AML-193 (cell line): ENCODE measurements at places on chromosomes 4 and X.

DNA sequence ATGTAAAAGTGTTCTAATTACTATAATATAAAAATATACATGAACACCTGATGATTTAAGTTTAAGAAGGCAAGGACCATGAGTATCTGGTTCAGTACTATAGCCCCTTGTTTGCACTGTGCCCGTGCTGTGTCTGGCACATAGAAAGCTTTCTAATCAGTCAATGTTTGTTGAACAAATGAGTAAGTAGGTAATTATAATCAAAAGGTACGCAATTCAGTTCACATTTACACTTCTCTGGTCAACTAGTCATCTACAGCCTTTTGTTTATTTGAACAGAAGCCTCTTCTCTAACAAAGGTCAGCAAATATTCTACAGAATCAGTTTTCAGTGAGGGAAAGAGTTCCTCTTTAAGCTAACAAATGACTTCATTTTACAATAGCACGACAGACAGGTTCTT, 523.3 kb downstream of the SMARCA1 start:
- no peak for DNase-seq

DNA sequence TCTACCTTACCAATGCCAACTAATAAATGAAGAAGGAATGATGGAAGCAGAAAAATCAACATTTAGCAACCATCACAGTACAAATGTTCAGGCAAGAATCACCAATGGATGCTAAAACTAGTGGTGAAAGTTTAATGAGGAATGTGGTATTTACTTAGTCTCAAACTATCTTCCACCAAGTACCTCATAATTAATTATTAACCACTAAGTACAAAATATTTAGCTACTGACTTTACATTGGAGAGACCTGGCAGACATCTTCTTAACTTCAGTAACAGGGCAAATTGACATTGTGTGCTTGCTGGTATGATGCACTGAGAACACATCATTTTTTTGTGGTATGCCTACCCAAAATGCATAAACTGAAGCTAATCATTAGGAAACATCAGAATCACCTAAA, 82.4 kb downstream of the DLG3 start:
- DNase-seq: no peak

DNA sequence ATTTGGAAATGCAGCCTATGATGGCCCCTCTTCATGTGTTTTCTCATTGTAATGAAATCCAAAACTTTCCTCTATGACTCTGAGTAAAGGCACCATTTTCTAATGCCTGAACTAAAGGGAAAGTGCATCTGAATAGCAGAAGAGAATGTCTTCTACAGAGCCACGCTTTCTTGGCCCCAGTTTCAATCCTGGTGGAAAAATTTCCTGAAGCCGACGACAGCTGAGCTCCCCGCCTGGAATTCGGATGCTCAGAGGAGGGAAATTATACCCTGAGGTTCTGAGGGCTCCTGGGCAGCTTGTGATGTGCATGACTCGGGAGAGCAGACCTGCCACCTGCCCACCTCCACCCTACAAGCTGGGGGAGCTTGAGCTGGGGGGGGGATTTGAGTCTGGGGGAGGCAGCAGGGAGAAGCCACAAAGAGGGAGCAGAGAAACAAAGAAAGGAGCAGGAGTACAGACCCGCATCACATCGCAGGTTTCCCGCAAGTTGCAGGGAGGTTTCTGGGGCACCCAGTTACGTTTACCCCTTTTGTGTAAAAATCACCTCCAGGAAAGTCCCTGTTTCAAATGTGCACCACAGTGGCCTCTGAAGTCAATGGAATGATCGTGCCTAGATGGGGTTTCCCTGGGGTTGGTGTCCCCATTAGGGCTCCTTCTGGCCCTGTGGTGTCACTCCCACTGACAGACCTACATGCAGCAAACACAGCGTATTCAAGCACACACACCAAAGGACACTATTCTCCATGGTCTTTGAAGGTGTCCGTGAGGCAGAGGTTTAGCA, 145.6 kb upstream of the RBPJ start:
- DNase-seq: no peak

GRCh38 chr4:77430847-77431246, 174.8 kb upstream of the CXCL13 start:
- no peak for DNase-seq

DNA sequence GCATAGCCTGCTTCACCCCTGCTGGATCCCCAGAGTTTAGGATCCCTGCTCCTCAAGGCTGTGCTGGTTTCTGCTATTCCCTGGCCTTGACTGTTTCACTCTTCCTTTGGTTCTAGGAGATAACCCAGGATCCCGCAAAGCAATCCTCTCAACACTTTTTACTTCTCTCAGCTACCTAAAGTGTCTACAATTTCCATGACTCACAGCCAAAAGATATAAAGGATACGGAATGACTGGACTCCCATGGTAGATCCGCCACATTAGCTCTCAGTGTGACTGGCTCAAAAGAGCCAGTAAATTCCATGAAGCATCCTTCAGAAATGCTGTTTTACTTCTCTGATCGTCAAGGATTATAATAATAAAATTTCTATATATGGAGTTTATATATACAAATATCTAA, 66.3 kb upstream of the TMEM164 start:
- DNase-seq: no peak

- DNase-seq: no peak
These were observed 325.3 kb downstream of the AFF2 start for GRCh38 chrX:148825696-148826095.

DNA sequence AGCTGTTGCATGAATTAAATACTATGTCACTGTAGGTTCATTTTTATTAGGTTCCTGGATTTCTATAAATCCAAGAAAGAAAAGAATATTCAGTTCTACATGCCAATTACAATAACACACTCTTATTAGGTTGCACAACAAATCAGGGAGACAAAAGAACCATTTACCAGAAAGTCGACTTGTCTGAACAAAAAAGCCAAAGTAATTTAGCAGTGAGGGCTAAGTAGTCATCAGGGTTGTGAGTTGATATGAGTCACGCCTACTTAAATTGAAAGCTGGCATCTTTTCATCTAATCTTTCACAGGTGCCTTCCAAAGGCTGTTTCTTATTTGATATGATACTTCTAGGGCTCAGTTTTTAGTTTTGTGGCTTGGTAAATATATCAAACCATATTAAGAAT, 25.4 kb upstream of the GNRHR start:
- no peak for DNase-seq

- DNase-seq: no peak
These were observed 373.5 kb upstream of the ARX start for GRCh38 chrX:25389266-25389665.

DNA sequence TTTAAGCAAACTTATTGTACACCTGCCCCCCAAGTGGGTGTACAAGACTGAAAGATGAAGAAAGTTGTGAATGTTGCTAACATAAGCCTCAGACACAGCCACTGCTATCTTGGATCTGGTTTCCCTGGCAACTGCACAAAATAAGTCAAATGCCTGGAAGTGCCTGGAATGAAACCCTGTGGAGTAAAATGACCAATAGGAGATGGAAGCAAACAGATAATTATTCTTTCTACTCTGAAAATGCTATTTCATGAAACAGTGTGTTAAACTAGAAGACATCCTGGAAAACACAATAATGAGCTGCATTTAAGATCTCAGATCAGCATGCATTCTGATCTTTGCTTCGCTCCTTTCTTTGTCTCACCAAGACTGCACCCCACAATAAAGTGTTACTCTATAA, 1016.0 kb downstream of the ARAP2 start:
- DNase-seq: no peak

DNA sequence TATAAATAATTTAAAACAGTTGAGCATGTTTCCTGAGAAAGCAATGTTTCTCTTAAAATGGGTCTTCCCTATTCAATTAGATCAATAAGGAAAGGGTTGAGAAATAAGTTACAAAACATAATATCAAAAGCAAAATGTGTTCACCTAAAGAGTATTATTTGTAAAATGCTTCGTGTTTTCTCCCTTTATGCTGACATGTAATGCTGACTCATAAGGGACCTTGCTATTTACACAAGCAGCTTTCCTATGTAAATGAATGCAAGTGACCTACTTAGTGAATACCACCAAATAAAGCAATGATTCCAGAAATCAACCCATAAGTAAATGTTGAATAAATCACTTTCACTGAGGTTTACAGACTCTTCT, 91.5 kb downstream of the ELOVL6 start:
- DNase-seq: no peak
